ENCODE measurements at places on chromosomes 16 and 17.

DNA sequence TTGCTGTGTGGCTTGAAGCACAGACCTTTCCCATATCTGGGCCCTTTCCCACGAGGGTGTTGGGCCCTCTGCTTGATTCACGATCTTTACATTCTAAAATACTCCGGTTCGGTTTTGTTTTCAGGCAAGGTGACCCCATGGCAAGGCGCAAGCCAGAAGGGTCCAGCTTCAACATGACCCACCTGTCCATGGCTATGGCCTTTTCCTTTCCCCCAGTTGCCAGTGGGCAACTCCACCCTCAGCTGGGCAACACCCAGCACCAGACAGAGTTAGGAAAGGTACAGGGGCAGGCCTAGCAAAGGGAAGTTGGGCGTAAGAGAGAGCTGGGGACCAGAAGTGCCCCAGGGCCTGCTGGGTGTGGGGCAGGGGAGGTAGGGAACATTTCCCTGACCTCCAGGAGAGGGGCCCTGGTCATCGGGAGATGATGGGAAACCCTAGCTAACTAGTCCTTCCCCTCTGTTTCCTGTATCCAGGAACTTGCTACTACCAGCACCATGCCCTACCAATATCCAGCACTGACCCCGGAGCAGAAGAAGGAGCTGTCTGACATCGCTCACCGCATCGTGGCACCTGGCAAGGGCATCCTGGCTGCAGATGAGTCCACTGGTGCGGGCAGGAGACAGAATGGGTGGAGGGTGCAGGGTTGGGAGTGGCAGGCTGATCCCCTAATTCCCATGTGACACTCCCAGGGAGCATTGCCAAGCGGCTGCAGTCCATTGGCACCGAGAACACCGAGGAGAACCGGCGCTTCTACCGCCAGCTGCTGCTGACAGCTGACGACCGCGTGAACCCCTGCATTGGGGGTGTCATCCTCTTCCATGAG is 1.4 kb downstream of the ALDOA start:
- DNase-seq, result no peak

GRCh38 chr17:32664936-32665583 is 178.3 kb downstream of the CDK5R1 start:
- no peak for DNase-seq

GRCh38 chr16:14456793-14457481 is 173.1 kb downstream of the PARN start:
- DNase-seq, result no peak

GRCh38 chr17:14590459-14591250 is 289.8 kb downstream of the HS3ST3B1 start:
- no peak for DNase-seq

GRCh38 chr17:64130559-64131001 is 636 bp upstream of the ERN1 start:
- DNase-seq, result peak; percentile 65

Data from stimulated activated CD4-positive, alpha-beta T cell treated with anti-CD3 and anti-CD28 coated beads, TNF-alpha, amount 100 ng/mL, for 24 hours (primary cell).